ENCODE measurements at places on chromosomes 5 and 9. TPM values are rescaled to one million over a fixed set of nuclear protein-coding genes. Genes with fewer than 3 reads are reported as not detected.

Gene FOXD4L3
- not detected for total RNA-seq

Gene TMED7
- total RNA-seq = 173 TPM

Gene TAF11L13
- not detected for total RNA-seq

Gene FOXD4
- total RNA-seq = 0.17 TPM

Gene OSMR
- total RNA-seq = 30.0 TPM

Gene GFI1B
- total RNA-seq = not detected

DNA sequence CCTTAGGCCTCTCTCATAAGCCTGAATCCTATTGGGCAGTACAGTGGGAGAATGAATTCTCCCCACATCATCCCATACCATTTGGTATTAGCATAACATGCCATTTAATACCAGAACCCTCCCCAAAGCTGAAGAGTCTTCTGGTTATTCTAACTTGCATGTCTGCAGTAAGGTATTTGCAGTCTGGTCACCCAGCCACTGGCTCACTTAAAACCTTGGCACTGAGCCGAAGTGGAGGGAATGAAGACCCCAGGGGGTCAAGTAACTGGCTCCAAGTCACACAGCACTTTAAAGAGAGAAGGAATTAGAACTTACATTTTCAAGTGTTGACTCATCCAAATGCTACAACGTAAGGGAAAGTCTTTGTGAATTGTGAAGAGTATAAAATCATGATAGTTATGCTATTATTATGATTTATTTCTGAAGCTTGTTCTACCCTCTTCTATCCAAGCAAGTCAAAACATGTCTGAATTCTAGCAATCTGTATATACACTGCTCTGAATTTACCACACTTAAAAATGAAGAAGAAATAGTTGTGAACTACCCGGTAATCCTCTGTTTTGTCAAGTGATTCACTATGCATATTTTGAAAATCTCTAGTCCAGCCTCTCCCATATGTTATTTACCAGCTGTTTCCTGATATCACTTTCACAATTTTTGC, 28.5 kb downstream of the GLRA1 start:
- DNase-seq = no peak

- DNase-seq = no peak
These were observed 129.9 kb upstream of the FER start for GRCh38 chr5:108617467-108618435.

DNA sequence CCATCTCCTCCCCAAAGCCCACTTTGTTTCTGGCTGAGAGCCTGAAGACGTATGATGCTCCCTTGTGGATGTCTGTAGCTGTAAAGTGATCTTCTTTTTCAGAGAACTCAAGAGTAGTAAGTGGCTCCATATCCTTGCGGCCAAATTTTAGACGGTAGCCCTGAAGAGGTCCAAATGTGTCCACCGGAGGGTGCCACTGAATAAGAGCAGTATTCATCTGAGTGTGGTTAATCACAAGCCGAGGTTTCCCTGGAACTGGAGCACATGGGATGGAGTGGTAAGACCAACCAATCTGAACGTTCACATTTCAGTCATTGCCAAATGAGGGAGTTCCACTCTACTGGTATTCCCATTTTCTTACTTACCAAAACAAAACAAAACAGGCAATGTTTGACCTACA, 686.5 kb upstream of the DMAC1 start:
- DNase-seq = peak; percentile 50

GRCh38 chr5:1836176-1836890, 35.1 kb downstream of the NDUFS6 start:
- DNase-seq = no peak

DNA sequence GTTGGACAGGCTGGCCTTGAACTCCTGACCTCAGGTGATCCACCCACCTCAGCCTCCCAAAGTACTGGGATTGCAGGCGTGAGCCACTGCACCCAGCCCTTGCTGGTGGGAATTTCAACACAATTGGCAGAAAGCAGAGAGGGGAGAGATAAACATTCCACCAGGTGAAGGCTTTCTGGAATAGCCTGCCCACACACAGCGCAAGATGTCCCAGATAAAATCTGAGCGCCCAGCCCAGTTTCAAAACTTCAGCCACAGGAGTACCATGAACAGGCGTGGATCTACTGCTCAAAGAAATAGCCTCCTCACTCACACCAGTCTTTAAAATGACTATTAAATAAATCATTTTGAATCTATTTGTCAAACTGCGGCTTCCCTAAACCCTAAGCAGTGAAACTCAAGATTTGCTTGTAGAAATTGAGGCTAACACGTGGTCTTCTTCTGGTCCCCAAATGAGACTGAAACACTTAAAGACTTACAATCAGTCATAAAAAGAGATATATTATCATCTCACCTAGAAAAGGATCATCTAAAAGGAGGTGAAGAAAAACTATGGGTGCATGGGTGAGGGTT, 34.7 kb downstream of the CAPSL start:
- DNase-seq = no peak

- no peak for DNase-seq
These were observed 301.1 kb upstream of the PTGER4 start for GRCh38 chr5:40378396-40379177.

DNA sequence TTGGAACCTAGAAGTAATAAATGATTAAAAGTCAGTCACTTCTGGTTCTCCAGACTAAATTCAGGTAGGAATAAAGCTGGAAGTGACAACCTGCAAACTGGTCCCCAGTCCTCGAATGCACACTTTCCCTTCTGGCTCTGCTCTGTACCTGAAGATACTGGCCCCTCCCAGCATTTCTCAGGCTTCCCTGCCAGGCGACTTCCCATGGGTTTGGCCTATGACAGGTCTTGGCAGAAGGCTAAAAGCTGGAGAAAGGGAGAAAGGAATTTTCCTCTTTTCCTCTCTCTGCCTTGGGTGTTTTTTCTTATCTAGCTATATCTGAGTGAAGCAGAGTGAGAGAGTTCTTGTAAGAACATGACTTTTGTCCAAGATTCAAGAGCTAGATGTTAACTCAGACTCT, 1005.7 kb downstream of the DTWD2 start:
- DNase-seq = no peak

DNA sequence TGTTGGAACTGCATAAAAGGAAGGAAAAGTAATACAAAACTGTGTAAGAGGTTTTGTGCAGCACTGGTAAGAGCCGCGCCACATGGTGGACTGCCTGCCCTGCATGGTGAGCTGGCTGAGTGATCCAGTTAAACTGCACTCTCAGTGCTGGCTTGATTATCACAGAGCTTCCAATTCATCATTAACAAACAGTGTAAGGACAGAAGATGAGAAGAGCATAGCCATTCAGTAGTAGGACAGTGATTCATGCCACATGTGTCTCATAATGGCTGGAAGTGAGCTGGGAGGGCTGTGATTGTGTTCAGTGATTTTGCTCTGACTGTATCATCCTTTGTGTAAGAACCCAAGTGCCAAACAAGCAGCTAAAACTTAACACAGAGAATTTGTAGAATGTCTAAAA, 14.1 kb downstream of the ASPN start:
- DNase-seq = peak; percentile 8

GRCh38 chr9:111928359-111928720, 31.7 kb downstream of the UGCG start:
- DNase-seq = no peak

GRCh38 chr5:133409210-133409674, 203.1 kb downstream of the FSTL4 start:
- no peak for DNase-seq

DNA sequence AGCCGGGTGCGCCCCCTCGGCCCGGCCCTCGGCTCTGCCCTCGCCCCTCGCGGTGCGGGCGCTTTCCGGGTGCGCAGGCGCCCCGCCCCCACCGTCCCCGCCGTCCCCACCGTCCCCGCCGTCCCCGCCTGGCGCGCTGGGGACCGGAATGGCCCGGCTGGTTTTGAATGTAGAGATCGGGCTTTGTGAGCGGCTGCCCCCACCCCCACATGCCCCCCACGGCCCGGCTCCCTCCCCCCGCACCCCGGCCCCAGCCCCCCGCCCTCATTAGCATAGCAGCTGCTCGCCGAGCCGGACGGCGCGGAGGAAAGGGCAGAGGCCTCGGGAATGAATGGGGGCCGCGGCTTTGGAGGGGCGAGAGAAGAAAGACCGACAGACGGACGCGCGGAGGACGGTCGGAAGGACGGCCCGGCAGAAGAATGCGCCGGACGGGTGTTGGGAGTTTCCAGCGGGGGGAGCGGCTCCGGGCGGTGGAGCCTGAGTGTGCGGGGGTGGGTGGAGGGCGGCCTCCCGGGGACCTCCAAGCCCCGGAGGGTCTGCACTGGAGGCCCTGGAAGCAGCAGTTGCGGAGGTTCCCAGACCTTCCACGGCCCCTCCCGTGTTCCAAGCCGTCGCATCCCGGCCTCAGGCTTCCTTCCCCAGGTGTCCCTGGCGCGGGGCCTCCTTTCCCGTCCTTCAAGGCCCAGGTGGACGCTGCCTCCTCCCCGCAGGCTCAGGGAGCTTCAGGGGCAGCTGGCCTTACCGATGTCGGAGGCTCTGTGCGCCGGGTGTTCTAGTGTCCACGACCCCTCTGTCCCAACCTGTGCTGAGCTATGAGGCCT, 6.0 kb downstream of the NRARP start:
- DNase-seq = peak; percentile 46

Data from dermis blood vessel endothelial cell (primary cell).